ENCODE measurements at places on chromosomes 5 and 9.

DNA sequence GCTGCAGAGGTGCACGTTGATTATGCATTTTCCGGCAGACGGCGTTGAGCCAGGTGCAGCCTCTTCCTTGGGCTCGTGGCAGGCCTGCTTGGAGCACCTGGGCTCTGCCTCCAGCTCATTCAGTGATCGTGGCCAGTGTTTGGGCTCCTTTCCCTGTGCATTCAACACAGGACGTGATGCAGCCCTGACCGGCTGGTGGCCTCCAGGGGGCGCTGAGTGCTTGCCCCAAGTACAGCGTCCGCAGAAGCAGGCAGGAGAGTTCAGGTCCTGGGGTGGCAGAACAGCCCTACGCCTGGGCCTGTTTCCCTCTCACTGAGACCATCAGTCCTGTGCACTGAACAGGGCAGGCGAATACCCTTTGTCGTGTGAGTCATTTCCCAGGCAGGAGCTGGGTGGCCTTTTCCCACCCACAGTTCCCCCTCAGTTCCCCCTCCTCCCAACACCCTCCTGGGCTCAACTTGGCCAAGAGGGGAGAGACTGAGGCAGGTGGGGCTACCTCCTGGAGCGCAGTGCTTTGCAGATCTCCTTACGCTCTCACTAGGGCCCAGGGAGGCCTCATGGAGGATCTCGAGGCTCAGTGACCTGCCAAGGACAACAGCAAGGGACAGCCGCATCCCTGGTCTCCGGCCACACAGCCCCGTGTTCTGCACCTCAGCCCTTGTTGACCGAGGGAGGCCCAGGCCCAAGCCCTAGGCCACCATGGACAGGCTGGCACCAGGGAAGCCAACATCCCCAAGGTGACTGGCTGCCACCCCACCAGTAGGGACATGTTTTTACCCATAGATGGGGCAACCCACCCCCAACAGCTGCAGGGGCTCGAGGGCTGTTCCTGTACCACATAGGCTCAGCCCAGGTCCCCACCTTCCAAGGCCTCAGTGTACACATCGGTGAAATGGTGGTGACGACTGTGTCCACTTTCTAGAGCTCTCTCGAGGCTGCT lies 52.9 kb downstream of the LRSAM1 start:
- DNase-seq, result peak; percentile 78

DNA sequence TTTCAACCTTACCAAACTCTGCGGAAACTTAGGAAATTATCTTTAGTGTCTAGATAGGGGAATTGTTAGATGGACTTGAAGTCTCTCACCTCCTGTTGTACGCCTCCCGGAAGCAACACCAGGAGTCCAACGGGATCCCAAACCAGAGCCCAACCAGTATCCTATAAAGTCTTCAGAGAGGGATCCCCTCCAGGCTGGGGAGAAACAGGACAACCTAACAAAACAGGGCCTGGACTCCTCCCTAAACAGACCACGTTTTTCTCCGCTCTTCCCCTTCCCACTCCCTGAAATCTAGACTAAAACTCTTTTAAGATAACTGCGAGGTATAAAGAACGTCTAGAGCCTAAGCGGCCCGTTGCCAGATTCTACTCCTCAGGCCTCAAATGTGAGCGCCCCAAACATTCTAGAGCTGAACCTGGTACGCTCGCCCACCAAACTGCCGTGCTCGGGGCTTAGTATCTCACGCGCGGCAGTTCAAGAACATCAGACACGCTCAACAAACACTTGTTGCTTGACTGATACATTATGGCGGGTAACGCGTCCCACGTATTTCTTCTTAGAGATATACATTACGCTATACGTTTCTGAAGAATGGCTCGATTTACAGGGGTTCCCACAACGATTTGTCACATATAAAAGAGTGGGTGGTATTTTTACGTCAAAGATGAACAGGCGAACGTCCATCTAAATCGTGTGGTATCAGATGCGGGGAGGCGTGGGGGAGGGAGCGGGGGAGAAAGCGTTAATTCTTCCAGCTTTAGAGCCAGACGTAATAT lies 663 bp upstream of the SMIM27 start:
- DNase-seq, result peak; percentile 38

GRCh38 chr9:123175854-123176629 lies 92.3 kb downstream of the STRBP start:
- DNase-seq, result no peak

DNA sequence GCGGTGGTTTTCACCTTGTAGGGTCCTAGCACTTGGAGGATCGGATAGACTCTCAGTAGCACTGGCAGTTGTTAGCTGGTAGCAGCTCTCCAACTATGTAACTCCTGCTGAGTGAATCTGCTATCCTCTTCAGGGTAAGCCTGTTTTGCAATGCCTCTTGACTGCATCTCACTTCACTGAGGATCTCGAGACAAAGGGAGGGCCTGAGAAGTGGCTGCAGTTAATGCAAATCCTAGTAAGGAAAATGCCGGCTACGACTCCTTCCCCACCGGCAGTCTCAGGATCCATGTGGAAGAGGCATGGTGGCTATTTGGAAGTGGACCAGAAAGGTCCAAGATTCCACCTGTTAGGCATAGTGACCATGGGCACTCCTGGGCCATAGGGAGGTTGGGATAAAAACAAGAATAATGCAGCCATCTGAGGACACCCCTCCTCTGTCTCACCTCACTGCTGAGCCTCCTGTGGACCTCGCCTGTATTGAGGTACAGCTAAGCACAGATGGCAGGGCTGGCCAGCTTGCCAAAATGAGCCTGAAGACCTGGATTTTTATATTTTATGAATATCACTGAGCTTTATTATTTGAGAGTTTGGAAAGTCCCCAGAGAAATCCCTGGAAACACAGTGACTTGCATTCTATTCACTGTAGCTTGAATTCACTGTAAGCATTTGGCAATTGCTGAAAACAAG lies 146.0 kb downstream of the LIFR start:
- DNase-seq, result no peak

DNA sequence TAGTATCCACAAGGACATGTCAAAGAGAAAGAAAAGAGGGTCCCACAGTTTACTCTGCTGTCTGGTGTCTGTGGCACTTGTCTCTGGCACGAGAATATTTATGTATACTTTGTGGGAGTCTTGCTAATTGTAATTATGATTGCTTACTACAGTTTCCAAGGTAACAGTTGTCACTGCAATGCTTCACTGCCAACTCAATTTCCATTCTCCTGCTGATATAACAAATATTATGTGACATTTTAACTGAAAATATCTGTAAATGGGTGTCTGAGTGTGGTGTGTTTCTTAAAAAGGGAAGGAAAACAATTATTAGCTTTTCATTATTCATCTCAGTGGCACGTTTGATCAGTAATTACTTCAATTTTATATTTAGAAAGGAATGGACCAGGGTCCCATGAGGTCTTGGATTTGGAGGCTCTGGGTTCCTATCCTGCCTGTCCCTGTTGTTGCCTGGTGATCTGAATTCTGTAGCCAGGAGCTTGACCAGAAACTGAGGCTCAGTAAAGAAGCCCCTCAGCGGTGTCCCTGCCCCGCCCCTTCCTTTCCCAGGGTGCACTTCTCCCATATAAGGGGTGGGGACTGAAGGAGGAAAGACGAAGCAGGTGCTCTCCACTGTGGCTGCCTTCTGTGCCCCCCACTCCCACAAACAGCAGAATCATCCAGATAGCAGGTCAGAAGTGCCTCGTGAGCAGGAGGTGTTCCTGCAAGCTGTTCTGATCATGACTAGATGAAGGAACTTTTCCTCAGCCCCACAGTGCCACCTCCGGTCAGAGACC lies 137.3 kb upstream of the KIF2A start:
- no peak for DNase-seq

- no peak for DNase-seq
Observed at GRCh38 chr5:43288269-43288831, 24.9 kb downstream of the HMGCS1 start.

DNA sequence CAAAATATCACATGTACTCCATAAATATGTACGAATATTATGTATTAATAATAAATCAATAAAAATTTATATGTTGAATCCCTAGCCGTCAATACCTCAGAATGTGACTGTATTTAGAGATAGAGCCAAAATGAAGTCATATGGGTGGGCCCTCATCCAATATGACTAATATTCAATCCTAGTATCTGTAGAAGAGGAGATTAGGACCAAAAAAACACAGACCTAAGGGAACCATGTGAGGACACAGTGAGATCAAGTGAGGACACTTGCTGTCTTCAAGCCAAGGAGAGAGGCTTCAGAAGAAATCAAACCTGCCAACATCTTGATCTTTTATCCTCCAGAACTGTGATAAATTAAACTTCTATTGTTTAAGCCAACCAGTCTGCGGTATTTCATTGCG lies 3.7 kb upstream of the AMACR start:
- no peak for DNase-seq

DNA sequence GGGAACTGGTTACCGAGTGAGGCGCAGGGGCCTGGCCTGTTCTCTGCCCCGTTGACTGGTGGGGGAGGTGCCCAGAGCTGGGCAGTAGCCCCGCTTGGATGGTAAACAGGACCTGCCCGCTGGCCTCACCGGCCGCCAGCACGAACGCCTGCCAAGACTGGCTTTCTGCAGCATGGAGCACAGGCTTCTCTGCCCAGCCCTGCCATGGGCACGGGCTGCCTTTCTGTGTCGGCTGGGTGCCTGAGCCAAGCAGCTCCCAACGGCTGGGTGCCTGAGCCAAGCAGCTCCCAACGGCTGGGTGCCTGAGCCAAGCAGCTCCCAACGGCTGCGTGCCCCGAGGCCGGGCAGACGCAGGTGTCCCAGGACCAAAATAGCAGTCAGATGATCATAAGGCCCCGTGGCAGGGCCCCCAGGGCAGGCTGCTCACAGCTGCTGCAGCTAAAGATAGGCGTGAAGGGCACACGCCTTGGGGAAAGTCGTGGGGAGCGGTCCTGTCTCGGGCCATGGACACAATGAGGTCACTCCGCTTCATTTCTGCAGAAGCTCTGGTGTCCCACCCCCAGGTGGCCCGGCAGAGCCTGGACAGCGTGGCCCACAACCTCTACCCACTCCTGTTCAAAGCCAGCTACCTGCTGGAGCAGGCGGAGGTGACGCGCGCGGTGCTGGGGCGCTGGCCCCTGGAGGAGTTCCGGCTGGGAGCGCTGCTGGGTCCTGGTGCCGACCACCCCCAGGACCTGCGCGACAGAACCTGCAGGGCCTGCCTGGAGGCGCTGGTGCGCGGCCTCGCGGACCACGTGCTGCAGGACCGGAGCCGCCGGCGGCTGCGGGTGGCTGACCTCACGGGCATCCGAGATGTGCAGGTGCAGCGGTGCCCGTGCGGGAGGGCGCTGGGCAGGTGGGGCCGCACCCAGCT lies at the start of gene LRRC14B:
TSS of gene LRRC14B (plus strand) at position 460 of the 913 bp plus-strand sequence. CDS start at position 504, 44 bp downstream.
- DNase-seq, result no peak

DNA sequence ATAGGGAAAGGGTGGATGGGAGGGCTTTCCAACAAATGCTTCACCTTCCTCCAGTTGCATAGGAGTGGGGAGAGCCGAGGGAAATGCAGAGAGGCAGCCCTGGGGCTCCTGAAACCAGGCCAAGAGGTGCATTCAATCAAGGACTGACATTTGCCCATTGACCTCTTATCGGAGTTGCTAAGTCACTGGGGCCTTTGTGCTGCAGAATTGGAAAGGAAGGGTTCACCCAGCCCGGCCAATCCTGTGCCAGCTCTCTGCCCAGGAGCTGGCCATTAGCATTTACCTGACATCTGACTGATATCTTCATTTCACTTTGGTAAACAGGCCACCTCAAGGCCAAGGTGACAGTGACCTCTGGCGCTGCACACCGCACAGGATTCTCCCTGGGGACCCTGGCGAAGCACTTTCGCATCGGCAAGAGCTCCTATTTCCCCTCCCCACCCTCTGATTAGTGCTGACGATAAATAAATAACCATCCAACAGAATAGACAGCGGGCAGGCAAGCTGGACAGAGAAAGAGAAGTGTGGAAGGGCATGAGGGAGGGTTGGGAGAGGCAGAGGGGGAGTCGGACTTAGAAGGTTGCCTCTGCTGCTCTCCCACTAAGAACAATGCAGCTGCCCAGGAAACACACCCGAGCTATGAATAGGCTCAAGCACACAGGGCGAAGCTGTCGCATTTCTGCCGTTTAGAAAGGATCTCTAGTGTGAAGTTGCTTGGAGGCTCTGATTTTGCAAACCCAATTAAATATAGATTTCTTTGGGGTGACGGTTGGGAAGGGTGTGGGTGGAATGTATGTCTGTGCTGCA lies 57.0 kb upstream of the BOD1 start:
- DNase-seq, result no peak

GRCh38 chr9:7226007-7226640 lies 468.4 kb downstream of the KDM4C start:
- DNase-seq, result no peak

GRCh38 chr9:134942788-134943184 lies 25.1 kb upstream of the FCN1 start:
- no peak for DNase-seq

DNA sequence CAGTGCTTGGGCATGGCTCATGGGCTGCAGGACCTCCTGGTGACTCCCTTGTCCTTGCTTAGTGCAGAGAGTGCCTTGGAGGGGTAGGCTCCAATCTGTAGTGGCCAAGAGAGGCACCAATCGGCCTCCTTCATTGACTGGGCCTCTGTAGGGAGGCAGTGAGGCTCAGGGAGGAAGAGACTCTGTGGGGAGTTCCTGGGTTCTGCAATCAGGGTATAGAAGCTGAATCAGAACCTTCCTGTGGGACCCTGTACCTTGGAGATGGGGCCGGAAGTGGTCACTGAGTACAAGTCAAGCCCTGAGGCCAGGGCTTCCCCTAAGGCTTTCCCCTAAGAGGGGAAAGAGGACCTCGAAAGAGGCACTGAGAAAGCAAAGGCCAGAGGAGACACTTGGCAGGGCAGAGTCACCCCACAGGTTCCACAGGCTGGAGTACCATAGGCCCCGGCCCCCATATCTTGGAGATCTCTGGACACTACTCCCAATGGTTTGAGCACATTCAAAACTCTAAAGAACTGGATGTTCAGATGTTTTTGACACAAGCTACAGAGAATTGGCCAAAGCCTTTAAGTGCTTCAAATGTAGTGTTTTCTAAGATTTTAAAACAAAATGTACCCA lies 190.5 kb downstream of the HSPA4 start:
- DNase-seq, result no peak

DNA sequence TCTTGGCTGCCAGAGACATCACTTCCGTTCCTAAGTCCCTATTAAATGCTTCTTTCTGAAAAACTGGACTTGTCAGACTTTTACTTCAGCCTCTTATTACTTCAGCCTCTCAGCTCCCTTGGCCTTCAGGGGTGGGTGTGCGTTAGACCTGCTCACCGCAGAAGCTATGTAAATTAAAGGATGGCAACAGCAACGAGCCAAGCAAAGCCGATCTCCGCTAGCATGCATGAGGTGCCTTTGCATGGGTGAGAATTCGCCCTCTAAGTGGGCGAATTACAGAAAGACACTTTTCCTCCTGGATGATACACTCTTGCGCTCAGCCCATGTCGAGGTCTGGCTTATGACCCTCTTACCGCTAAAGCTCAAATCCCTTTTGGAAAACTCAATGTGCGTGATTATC lies 10.9 kb upstream of the IL3 start:
- no peak for DNase-seq
